Lung (tissue), 17 donors: ENCODE measurements at places on chromosomes 13 and 19.

DNA sequence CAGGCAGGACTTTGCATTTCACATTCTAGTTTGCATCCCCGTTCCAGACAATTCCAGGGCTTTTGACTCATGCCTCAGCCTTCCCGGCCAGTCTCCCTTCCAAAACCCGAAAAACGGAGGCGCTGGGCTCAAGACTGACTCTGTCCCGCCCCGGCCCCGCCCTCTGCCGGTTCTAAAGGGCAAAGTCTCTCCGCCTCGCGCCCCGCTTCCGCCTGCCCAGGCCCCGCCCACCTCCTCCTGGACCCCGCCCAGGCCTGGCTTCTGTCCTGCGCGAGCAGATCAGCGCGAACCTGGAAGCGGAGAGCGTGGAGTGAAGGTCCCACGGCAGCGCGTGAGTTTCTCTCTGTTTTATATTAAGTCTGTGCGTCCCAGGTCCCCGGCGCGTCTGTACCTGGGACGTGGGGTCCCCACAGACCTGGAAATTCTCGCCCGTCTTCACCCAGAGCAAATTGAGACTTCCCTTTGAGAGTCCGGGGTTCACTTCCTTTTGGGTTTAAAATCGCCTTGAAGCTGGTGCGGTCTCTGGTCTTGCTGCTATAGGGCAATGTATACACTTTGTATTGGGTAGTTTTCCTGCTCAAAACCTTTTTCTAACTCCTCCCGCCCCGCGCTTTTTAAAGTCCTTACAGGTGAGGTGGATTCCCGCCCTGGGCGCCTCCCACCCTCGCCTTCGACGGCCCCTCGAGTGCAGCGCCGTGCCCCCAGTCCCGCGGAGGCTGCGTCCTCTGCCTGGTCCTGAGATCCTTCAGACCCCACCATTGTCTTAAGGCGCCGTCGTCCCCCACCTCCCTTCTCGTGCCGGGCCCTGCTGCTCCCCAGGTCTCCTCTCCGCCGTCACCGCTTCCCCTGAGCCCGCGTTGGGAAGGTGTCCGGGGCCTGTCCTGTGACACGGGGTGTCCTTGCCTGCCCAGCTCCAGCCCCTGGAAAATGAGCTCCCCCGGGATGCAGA is 31.2 kb downstream of the ZNF701 start:
- DNase-seq: peak; percentile 93

GRCh38 chr19:2555422-2556220 is 79.7 kb downstream of the GADD45B start:
- no peak for DNase-seq

DNA sequence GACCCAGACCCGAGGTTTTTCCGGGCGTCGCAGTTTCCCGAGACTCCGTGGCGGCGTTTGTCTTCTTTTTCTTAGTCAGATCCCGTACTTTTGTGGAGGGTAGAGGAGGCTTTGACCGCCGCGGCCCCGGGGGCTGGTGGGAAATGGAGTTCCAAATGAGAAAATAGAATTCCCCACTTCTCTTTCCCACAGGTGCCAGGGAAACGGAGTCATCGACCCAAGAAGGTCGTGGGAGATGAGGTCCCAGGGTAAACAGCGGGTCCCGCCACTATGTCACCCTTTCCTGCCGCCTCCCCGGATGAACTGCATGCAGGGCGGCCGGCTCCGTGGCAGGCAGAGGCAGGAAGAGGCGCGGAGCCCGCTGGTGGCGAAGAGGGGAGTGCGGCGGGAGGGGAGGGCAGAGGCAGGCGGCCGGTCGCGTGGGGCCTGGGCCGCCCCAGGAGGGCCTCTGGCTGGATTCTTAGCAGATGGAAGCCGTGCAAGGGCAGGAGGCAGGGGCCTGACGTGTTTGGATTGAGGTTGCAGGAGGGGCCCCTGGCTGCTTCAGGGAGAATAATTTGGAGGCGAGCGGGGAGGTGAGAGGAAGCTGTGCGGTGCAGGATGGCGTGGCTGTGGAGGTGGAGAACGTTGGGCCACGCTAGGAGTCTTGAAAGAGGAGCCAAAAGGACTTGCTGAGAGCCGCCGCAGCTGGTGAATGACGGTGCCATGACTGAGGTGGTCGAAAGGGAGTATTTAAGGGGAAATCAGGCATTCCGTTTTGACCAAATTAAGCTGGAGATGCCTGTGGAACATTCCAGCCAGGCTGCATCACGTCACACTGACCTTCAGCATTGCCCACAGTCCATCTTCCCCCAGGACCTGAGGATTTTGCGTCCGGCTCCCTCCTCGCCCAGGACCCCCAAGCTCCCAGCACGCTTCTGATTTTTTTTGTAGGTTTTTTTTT is 11.7 kb downstream of the CYTH2 start:
- DNase-seq: peak; percentile 62

DNA sequence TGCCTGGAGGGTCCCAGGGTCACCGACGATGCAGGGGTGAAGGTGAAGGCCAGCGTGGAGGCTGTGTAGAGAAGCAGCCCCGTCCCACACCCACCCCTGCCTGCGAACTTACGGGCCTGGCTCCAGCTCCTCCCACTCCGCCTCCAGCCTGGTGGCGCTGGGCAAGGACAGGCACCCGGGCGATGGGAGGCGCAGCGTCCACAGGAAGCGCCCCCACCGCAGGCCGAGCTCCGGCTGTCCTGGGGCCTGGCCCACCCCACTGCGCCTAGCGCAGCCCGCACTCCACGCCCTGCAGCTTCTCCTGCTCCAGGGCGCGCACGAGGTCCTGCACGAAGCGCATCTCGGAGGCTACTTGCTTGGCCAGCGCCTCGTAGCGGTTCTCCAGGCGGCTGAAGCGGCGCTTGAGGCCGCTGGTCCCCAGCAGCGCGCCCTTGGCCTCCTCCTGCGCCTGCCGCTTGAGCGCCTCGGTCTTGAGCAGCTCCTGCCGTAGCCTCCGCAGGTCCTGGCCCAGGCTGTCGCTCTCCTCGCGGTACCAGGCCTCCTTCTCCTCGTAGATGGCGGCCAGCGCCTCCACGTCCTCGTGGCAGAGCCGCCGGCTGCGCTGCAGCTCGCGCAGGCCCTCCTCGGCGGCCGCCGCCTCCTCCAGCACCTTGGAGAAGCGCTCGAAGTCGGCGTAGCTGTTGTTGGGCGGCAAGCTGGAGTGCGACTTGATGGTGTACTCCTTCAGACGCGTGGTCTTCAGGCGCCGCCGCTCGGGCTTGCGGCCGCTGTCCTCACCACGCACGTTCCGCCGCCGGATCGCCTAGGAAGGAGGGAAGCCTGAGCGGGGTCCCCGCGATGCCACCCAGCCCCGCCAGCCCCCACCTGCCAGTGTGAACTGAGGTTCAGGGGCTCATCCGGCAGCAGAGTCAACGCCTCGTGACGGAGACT is 11.8 kb downstream of the DAPK3 start:
- DNase-seq: no peak

DNA sequence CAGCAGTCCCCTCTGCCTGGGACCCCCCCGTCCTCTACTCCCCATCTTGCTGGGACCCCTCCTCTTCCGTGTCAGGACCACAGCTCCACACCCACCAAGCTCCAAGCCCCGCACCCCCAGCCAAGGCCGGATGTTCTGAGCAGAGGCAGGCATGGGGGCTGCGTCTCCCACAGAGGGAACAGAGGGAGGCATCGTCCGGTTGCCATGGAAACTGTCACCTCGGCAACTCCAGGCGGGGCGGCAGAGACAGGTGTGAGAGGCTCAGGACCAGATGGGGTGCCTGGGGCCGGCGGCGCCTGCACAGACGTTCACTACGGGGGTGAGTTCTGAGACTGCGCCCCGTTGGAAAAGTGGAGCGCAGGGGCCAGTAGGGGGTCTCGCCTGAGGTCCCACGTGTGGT is 5.4 kb downstream of the RNU6-9 start:
- no peak for DNase-seq

GRCh38 chr19:58353717-58354477 is 605 bp upstream of the A1BG start:
- no peak for DNase-seq

- DNase-seq: no peak
Measured at GRCh38 chr19:343941-344624, 513 bp downstream of the MIER2 start.

DNA sequence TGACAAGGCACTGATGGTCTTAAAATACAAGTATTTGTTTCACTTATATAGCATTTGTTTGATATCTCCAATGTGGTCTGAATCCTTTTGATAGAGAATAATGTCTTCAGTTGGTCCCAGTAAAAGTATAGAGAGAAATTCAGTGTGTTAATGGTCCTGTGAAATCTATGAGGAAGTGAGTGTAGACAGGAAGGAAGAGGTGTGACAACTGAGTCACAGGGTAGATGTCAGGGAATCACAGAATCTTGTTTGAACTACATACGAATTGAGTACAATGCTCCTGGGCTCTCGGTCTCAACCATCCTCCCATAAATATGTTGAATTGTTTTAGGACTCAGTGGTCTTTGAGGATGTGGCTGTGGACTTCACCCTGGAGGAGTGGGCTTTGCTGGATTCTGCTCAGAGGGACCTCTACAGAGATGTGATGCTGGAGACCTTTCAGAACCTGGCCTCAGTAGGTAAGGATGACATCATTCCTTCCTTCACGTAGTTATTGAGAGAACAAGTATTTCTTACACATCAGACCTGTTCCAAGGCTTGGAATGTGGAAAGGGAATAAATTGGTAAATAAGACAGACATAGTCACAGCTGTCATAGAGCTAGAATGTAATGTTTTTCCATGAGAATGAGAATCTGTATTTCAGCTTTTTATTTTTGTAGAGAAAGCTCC is 9.1 kb downstream of the ZNF555 start:
- no peak for DNase-seq

- DNase-seq: no peak
Measured at GRCh38 chr13:99378985-99379733, 72.0 kb upstream of the GPR183 start.

DNA sequence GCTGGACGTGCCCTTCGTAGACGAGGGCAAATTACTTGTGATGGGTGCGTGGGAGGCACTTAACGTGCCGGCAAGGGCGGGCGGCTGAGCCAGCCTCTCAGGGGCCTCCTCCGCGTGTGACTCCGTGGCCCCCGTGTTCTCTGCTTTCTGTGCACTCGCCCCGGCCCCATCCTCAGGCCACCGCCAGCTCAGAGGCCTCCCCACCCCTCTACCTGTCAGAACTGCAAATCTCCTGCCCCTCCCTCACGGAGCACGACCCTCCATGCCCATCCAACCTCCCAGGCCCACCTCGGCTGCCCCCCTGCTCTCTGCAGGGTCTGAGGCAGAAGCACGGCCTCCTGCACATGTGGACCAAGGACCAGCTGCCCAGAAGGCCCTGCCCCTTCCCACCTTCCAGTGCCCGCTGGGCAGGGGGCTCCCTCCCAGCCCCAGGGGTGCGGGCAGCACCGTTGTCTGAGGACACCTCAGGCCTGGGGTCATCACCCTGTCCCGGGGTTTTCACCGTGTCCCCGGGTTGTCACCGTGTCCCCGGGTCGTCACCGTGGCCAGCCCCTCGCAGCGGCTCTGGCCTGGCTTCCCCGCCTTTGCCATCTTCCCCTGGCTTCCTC is 44.5 kb downstream of the TMEM255B start:
- DNase-seq: no peak

DNA sequence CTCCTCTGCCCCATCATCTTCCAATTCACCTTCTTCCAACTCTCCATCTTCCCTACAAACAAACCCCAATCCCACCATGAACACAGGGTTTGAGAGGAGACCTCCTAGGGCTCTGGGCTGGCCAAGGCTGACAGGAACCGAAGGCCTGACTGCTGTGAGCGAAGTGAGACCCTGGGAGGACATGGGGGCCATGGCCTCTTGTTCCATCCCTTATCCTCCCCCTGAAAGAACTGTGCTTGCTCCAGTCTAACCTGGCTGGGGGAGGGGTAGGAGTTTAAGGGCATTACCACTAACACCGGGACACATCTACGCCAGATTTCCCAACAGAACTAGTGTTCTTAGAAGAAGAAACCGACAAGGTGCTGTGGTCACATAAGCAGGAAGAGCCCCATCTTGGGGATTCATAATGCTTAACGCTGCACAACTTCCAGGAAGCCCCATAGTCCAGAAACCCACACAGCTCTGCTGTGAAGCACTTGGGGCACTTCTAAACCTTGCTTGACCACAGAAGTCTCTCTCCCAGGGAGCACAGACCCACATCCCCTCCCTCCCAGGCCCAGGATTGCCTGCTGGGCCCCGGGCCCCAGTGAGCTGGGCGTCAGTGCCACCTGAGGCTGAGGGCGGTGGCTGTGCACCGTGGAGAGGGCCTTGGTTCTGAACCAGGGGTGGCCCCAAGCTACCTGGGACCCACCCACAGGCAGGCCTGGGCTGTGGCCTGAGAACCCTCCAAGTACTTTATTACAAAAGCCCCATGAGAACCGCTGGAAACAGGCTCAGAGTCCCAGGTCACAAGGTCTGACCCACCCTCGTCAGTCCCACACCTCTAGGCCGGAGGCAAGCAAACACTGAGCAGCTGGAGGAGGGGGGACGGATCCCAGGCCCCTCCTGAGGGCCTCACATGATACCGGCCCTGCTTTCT is 18.8 kb downstream of the ZC3H4 start:
- no peak for DNase-seq

GRCh38 chr19:55229789-55230182 is 1.2 kb upstream of the TMEM86B start:
- no peak for DNase-seq

DNA sequence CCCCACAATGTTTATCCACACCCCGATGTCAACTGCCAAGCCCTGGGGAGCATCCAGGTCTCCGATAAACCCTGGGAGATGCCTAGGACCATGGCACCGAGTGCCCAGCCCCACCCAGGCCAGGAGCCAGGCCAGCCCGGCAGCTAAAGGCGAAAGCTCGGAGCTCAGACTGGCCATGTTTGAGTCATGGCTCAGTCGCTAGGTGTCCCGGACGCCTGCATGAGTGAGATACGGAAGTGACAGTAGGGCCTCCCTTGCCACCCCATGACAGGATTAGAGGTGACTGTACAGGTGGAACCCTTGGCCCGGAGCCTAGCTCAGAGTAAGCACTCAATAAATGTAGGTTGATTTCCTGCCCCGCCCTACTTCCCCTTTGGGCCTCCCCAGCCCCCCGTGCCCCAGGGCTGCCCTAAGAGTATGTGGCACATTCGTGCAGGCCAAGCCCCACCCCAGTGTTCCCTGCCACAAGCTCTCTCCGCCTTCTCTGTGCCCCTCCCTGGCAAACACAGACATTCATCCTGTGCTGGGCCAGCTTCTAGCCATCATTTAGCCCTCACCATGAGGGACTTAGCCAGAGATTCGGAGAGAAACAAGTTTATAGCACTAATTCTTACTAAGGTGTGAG is 5.8 kb upstream of the TPM4 start:
- no peak for DNase-seq
